Activated CD4-positive, alpha-beta T cell treated with anti-CD3 and anti-CD28 coated beads for 36 hours (primary cell): ENCODE measurements at places on chromosomes 6 and 20. TPM values are rescaled to one million over a fixed set of nuclear protein-coding genes. Genes with fewer than 3 reads are reported as not detected.

The KIAA0408 gene
- 2.7 TPM for total RNA-seq

The LTB gene
- total RNA-seq: 73.3 TPM

The GCNT2 gene
- total RNA-seq: 1.6 TPM

DNA sequence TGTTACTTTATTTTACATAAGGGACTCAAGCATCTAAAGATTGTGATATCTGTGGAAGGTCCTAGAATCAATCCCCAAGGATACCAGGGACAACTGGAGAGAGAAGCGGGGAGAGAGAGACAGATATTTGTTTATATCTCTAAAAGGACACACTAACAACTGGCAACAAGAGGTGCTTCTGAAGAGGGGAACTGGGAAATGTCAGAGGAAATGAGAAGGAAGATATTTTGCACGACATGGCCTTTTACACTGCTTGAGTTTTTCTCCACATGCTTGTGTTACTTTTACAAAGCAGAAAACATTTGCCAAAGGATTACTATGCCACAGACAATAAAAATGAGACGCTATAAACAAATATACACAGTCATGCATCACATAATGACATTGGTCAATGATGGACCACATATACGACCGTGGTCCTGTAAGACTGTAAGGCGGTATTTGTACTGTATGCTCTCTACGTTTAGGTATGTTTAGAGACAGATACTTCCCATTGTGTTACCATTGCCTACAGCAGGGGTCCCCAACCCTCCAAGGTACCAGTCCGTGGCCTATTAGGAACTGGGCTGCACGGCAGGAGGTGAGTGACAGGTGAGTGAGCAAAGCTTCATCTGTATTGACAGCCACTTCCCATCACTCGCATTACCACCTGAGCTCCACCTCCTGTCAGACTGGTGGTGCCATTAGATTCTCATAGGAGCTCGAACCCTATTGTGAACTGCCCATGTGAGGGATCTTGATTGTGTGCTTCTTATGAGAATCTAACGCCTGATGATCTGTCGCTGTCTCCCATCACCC, 64.6 kb upstream of the PTPN1 start:
- DNase-seq: no peak

GRCh38 chr6:18976966-18977365, 589.8 kb downstream of the RNF144B start:
- DNase-seq: no peak

DNA sequence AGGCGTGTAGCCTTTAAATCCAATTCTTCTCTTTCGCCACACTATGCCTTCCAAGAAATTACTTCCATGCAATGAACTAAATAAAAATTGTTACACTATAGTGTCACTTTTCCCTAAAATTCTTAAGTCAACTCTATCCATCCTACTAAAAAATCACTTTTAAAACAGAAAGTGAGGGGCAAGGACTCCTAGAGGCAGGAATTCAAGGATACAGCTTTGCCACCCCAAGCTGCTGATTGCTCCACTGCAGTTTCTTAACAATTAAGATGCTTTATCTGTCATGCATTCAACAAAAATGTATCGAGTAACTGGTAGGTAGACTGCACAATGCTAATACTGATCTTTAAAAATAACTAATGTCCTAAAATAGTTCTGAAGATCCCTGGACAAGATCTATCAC, 4.3 kb downstream of the MCM9 start:
- no peak for DNase-seq

- DNase-seq: no peak
These were observed 58.1 kb downstream of the RPRD1B start for GRCh38 chr20:38091441-38092216.

GRCh38 chr6:124903797-124904196, 58.4 kb upstream of the RNF217 start:
- no peak for DNase-seq

The GSTA4 gene
- 23.5 TPM for total RNA-seq

The RAB44 gene
- 0.05 TPM for total RNA-seq

The F13A1 gene
- total RNA-seq: not detected

The FRMD1 gene
- total RNA-seq: not detected

The SOBP gene
- total RNA-seq: 0.23 TPM

DNA sequence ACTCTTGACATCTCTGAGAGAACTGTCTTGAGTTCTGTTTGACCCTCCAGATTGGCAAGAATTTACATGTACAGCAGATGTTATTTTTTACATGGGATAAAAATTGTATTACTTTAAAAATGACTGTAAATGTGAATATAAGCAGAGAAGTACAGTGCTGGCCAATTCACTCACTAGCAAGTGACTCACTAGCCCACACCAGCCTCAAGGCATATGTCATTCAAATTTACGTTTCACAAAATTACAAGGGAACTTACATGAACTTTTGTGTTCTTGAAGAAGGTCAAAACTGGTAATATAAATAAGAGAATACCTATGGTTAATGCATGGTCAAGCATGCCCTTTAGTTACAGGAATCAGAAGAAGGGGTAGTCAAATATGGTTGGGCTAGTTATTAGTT, 54.0 kb upstream of the HMGCLL1 start:
- DNase-seq: no peak

The MEP1A gene
- not detected for total RNA-seq

- no peak for DNase-seq
These were observed 6.1 kb downstream of the MDFI start for GRCh38 chr6:41644297-41644879.

DNA sequence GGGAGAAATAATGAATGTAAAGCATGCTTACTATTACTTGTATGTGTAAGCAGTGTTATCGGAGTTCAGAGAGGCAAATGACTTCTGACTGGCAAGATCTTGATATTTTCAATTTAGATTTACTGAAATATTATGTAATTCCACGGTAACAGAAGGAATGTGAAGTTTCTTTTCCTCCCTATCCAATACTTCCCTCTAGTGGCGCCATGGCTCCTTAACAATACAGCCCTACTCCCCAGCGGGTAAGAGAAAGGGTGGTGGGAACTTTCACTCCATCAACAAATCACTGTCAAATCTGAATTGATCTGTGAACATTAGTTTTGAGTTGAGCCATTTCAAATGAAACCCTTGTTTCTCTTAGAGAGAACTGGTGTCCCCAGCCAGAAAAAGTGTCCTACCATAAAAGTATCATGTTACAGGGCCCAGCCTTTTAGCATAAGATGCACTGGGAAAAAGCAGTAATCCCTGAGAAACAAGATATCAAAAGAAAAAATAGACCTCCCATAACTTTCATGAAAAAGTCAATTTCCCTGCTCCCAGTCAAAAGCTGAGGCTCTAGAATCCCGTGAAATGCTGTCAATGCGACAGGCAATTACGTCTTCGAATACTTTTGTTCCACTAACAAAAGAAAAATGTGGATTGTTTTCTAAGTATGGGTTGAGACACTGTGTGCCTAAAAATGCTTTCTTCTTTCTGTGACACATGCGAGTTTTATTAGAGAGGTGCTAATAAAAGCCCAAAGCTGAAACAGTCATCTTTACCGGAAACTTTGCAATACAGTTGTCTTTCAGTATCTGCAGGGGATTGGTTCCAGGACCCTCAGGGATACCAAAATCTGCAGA, 12.9 kb downstream of the COX7A2 start:
- DNase-seq: peak; percentile 19

- DNase-seq: no peak
These were observed 118.3 kb downstream of the KIF13A start for GRCh38 chr6:17869010-17869752.

The BTNL2 gene
- not detected for total RNA-seq

The FAXC gene
- 0.16 TPM for total RNA-seq

GRCh38 chr20:43987531-43987930, 72.9 kb downstream of the TOX2 start:
- DNase-seq: no peak

DNA sequence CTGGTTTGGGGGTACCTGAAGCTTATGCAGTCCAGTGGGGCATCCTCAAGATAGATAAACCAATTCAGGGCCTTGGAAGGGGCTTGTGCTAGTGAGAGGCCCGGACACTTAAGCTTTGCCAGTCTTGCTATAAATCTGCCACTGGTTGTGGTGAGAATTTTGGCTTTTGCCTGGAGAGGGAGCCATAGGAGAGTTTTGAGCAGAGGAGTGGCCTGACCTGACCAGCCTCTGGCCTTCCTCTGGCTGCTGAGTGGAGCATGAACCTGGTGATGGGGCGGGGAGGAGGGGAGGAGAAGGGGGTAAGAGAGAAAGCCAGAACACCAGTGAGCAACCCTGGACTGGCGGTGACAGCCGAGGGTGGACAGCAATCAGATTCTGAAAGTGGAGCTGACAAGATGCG, 7.1 kb downstream of the TMEM74B start:
- no peak for DNase-seq

The GNAS-AS1 gene
- 1.9 TPM for total RNA-seq

- DNase-seq: no peak
These were observed 16.0 kb downstream of the BCAS4 start for GRCh38 chr20:50810842-50811241.

The SNAP25 gene
- 0.27 TPM for total RNA-seq
